ENCODE measurements at places on chromosomes 16 and 17.
A peak's percentile ranks its signal among the peaks of the same experiment; 100 is the strongest.

DNA sequence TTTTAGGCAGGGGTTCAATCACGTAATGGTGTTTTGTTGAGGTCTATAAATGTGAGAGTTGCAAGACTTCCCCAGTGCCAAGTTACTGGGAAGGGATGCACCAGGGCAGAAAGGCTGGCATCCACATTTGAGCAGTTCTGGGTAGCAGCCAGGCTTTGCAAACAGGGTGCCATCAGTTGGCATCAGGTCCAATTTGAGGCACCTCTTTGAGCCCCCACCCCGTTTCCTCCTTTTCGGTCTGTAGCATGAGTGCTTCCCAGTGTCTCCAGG lies 142.6 kb upstream of the CACNG5 start:
- DNase-seq = no peak

GRCh38 chr17:79629548-79630049 lies 18.7 kb upstream of the RBFOX3 start:
- no peak for DNase-seq

DNA sequence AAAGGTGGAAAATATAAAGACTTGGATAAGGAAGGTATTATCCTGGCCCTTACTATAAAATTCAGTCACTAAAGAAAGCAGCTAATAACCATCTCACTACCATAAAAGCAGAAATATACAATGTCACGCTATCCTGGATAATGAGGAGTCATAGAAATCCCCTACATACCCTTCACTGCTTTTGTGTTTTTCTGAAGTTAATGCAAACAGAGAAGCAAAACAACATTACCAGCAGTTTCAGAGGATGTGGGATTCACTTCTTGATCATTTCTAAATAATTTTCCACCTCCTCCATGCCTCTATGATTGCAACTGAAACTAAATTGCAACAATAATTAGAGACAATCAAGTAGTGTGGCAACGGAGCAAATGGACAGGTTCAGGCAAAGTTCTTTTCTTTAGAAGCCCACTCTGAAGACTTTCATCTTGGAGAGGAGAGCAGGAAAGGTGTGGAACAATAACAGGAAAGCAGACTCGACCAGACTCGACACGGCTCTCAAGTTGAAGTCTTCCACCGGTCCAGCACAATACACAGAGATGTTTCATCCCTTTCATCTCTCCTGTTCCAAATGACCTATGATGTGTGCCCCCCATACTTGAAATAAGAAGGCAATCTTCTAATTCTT lies 10.2 kb downstream of the CYTH1 start:
- DNase-seq = no peak

DNA sequence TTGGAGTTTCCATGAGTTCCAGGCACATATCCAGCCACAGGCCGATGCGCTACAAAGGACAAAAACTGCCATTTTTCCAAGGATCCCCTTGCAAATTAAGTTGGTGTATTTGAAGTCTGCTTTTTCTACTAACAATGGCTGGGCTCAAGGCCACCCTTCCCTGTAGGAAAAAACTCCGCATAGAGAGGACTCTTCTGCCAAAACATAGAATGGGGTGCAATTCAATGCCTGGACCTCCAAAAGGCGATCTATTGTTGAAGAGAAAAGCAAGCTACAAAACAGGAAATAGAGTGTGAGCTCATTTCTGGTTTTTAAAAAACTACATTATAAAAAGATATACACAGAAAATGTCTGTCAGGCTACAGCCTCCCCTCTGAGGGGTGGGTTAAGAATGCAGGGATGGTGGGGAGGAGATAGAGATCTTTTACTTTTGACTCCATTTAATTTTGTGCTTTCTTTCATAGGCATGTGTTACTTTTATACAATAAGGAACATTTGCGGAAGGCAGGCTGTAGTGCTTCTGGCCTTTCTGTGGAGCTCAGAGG lies 22.9 kb upstream of the PRSS54 start:
- DNase-seq = no peak

DNA sequence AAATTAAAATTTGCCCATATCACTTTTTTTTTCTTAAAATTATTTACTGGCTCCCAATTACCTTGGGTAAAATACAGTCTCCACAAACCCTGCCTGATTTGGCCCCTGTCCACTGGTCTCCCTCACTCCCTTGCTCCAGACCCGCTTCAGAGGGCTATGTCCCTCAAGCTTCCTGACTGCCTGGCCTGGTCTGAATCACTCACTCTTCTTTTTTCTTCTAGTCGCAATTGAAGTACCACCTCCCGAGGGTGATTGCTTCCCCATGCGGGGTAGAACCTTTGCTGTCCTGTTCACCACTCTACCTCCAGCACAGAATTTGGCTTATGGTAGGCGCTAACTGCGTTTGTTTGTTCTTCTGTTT lies 598 bp upstream of the PGAP3 start:
- DNase-seq = no peak

GRCh38 chr16:17258848-17259713 lies 211.7 kb downstream of the XYLT1 start:
- DNase-seq = peak; percentile 66

GRCh38 chr17:4858068-4858881 lies 25.1 kb downstream of the MINK1 start:
- peak; percentile 97 for DNase-seq

DNA sequence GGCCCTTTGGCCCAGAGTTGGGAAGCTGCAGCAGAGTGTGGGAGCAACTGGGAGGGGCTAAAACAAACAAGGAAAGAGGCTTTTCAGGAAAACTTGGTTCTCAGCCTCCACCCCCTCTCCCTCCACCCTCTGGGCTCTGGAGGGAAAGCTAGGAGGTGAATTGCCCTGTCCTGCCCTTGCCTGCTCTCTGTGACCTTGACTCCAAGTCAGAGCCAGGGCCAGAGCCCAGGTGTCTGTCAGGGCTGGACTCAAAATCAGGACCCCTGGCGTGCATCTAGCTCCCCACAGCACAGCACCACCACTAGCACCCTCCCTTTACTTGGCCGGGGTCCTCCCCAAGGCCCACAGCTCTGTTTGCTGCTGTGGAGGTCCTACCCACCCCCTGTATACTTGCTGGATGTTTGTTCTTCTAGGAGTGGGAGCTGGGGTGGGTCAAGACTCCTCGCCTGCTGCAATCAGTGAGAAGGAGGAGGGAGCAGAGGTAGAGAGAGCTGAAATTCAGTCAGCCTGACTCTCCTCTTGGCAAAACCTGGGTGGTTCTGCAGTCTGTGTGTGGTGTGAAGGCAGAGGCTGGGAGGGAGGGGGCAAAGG lies 2.8 kb upstream of the NR1D1 start:
- no peak for DNase-seq

DNA sequence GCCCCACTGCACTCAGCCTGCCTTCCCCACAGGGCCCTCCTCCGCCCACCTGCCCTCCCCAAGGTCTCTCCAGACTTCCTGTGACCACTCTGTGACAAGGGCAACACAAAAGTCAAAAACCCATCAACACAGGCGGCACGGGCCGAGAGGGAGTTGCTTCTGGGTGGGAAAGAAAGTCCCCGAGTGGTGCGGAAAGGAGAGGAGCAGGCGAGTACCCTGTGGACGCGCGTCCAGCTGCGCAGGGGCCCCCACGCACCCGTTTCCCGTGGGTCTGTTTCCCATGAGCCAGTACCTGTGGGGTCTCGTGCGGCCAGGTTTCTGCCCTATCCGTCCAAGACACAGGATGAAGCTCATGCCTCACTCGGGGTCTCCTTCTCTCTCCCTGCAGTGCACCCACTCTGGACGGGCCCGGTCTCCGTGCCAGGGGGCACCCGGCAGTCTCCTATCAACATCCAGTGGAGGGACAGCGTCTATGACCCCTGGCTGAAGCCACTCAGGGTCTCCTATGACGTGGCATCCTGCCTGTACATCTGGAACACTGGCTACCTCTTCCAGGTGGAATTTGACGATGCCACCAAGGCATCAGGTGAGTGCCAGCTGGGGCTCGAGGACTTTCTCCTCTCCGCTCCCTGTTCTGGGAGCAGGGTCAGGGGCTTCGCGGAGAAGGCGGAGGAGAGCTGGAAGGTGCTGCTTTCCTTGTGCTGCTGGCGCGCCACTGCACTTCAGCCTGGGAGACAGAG lies 12.2 kb downstream of the CD2BP2 start:
- no peak for DNase-seq

- no peak for DNase-seq
Observed at GRCh38 chr16:47499700-47500264, 38.7 kb downstream of the PHKB start.

GRCh38 chr16:48491517-48491916 lies 106.3 kb upstream of the SIAH1 start:
- peak; percentile 83 for DNase-seq

DNA sequence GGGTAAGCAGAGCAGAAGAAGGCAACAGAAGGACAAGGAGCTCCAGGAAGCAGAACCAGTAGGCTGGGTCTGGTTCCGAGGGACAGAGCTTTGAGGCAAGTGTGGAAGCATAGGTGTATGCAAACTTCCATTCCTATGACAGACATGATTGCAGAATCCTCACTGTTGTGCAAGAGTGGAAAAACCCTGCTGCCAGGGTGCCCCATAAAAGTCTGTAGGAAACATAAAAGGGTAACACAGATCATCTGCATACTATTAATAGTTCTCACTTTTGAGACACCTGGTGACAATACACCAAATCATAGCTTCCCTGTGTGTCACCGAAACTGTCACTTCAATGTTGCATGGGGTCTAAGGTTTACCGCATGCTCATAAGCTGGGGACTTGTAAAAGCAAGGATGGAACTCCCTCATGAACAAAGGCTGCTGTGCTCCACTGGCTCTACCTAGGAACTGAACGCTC lies 39.7 kb downstream of the ARHGAP17 start:
- DNase-seq = no peak

GRCh38 chr17:78759203-78759968 lies 22.7 kb downstream of the CYTH1 start:
- DNase-seq = no peak

- peak; percentile 64 for DNase-seq
Observed at GRCh38 chr17:35345926-35346771, 27.3 kb downstream of the SLFN11 start.

- DNase-seq = peak; percentile 24
Observed at GRCh38 chr17:45646288-45646988, 137.7 kb upstream of the CRHR1 start.

DNA sequence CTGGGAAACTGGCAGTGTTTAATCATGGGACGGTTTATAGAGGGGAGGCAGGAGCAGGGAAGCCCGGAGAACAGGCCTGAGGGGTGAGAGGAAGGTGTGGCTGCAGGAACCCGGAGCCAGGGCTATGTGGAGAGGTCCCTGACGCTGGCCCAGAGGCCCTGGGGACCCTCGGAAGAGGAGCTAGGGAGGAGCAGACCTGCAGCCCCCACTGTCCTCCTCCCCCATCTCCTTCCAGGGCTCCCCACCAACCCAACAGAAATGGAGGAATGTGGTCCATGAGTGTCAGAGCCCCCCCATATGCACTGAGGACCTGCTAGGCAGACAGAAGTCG lies 20.3 kb downstream of the TMEM235 start:
- no peak for DNase-seq

GRCh38 chr17:38533866-38534497 lies 71.8 kb downstream of the SRCIN1 start:
- DNase-seq = no peak

GRCh38 chr17:73641826-73642600 lies 2.2 kb downstream of the SDK2 start:
- no peak for DNase-seq

- DNase-seq = peak; percentile 62
Observed at GRCh38 chr17:57707892-57708291, 37.2 kb downstream of the CCDC182 start.

DNA sequence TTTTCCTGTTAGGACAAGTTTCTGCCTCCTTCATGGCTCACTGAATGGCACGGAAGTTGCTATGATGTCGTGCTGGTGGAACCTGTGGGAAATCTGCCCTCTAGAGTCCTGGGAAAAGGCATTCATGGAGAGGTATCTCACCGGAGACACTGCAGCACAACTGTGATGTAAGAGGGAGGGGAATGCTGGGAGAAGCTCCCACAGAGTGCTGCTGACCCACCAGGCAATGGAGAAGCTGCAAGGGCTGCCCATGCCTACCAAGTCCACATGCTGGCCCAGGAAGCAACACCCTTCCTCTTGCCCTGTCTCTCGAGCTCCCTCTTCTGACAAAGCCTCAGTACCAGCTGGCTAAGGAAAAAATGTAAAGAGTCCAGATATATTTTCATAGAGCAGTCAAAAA lies 45.2 kb upstream of the SLC5A11 start:
- no peak for DNase-seq

- no peak for DNase-seq
Observed at GRCh38 chr17:83064021-83064731, 15.2 kb upstream of the METRNL start.
